Uterine smooth muscle cell (primary cell): ENCODE measurements at places on chromosomes 12 and 14. TPM values are rescaled to one million over a fixed set of nuclear protein-coding genes. Genes with fewer than 3 reads are reported as not detected.

The TOMM20L gene
- not detected in 2 replicates for total RNA-seq

The FOXG1 gene
- total RNA-seq, result under 0.01 TPM in 1 of 2 replicates, not detected in the other

The P2RX7 gene
- 2.8 and 4.1 TPM in 2 replicates for total RNA-seq

The SMIM41 gene
- total RNA-seq, result 0.11 and 0.37 TPM in 2 replicates

The GLS2 gene
- total RNA-seq, result 0.22 and 0.25 TPM in 2 replicates

The AICDA gene
- not detected in 2 replicates for total RNA-seq

The ITGA7 gene
- total RNA-seq, result 26.6 and 47.0 TPM in 2 replicates

The KLHL33 gene
- 0.11 and 0.12 TPM in 2 replicates for total RNA-seq

The CD63 gene
- 2,861 and 3,471 TPM in 2 replicates for total RNA-seq

The PTGER2 gene
- total RNA-seq, result 17.5 and 22.9 TPM in 2 replicates

The TDRD9 gene
- total RNA-seq, result 0.22 and 2.2 TPM in 2 replicates

The LMO3 gene
- total RNA-seq, result 11.2 and 16.4 TPM in 2 replicates

The RTL1 gene
- total RNA-seq, result under 0.01 TPM in 2 replicates

The CCDC196 gene
- not detected in 2 replicates for total RNA-seq

The MYF6 gene
- total RNA-seq, result 0.11 TPM in 1 of 2 replicates, not detected in the other

The ZFHX2 gene
- total RNA-seq, result 0.11 and 0.62 TPM in 2 replicates

The STYK1 gene
- total RNA-seq, result 0.25 and 0.66 TPM in 2 replicates

The MANSC1 gene
- 0.50 and 0.55 TPM in 2 replicates for total RNA-seq

The CIDEB gene
- total RNA-seq, result 1.6 and 2.9 TPM in 2 replicates

The PTPN6 gene
- total RNA-seq, result 0.11 TPM in 1 of 2 replicates, not detected in the other

The TCL1B gene
- total RNA-seq, result not detected in 2 replicates

The RPL10L gene
- total RNA-seq, result not detected in 2 replicates

The VDR gene
- 2.7 and 9.2 TPM in 2 replicates for total RNA-seq

The CD163L1 gene
- under 0.01 and 0.22 TPM in 2 replicates for total RNA-seq

The PRR4 gene
- 1.1 and 1.4 TPM in 2 replicates for total RNA-seq

The SMOC1 gene
- total RNA-seq, result 0.22 TPM in 1 of 2 replicates, not detected in the other

The MMP19 gene
- 2.7 and 5.2 TPM in 2 replicates for total RNA-seq

The TMCC3 gene
- total RNA-seq, result 9.5 and 11.8 TPM in 2 replicates

The SRRM4 gene
- under 0.01 TPM in 1 of 2 replicates, not detected in the other for total RNA-seq

The YAF2 gene
- 19.5 and 45.3 TPM in 2 replicates for total RNA-seq

The CFAP54 gene
- 2.4 and 5.4 TPM in 2 replicates for total RNA-seq

The FAM90A1 gene
- 0.11 and 0.12 TPM in 2 replicates for total RNA-seq

The RPGRIP1 gene
- under 0.01 TPM in 1 of 2 replicates, not detected in the other for total RNA-seq

The SDR9C7 gene
- total RNA-seq, result not detected in 2 replicates

The OAS1 gene
- 0.33 and 1.4 TPM in 2 replicates for total RNA-seq

The HEBP1 gene
- 9.2 and 16.1 TPM in 2 replicates for total RNA-seq

The KCNJ8 gene
- total RNA-seq, result 9.6 and 15.5 TPM in 2 replicates

The SIX6 gene
- total RNA-seq, result not detected in 2 replicates

The NR1H4 gene
- not detected in 2 replicates for total RNA-seq
